ENCODE measurements at places on chromosomes 13 and 19. TPM values are rescaled to one million over a fixed set of nuclear protein-coding genes. Genes with fewer than 3 reads are reported as not detected.
A peak's percentile ranks its signal among the peaks of the same experiment; 100 is the strongest.

Gene CRLF1
- total RNA-seq, result not detected

Gene CEACAM16
- not detected for total RNA-seq

Gene FBN3
- total RNA-seq, result not detected

Gene NOVA2
- not detected for total RNA-seq

Gene ZNF440
- total RNA-seq, result 8.4 TPM

Gene ZNF229
- 1.2 TPM for total RNA-seq

Gene RETN
- total RNA-seq, result not detected

Gene ZNF221
- total RNA-seq, result 1.7 TPM

Gene EXOSC5
- 48.5 TPM for total RNA-seq

Gene C5AR2
- total RNA-seq, result 0.22 TPM

Gene CFD
- 1.5 TPM for total RNA-seq

Gene GATAD2A
- 176 TPM for total RNA-seq

Gene ZNF540
- 2.3 TPM for total RNA-seq

Gene SIGLEC5
- not detected for total RNA-seq

DNA sequence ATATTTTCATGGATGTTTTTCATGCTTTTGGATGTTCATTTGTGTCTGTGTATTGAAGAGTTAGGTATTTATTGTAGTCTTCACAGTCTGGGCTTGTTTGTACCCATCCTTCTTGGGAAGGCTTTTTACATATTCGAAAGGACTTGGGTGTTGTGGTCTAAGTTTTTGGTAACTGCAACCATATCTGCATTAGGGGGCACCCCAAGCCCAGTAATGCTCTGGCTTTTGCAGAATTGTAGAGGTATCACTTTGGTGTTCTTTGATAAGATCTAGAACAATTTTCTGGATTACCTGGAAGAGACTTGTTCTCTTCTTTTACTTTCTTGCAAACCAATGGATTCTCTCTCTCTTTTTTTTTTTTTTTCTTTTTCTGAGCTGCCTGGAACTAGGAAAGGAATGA, 581.3 kb downstream of the DACH1 start:
- DNase-seq, result no peak

- no peak for DNase-seq
Observed at GRCh38 chr13:113526466-113527220, 36.1 kb upstream of the DCUN1D2 start.

GRCh38 chr19:40560092-40560507, 16.6 kb upstream of the SHKBP1 start:
- no peak for DNase-seq

DNA sequence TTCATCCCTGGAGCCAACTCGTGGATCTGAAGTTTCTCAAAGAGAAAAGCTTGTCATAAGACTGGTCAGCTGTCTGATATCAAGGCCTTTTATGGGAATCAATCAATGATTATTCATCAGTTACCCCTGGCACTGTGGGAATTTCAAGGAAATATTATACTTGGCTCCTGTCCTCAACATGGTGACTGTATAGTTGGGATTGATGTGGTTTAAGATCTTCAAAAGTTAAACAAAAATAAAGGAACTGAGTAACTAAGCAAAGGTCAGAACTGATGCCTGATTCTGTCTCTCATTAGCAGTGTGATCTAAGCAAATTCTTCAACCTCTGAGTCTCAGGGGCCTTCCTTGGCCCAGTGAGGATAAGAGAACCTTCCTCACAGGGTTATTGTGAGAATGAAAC, 22.2 kb upstream of the SERPINE3 start:
- no peak for DNase-seq

DNA sequence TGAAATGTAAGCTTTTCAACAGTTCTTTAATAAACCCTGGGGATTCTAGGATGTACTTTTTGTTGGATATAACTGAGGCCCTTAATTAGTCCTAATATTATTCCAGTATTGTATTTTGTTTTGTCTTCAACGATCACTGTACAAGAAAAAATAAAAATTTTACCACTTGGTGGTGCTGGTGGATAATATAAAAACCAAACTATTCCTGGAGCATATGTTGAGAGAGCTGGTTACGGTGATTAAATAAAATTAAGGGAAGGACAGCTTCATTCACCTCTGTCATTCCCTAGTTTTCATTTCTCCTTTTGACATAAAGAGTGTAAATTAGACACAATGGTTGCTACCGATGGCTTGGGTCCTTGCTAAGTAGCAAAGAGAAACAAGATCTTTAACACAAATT, 598.6 kb upstream of the PCDH20 start:
- no peak for DNase-seq

GRCh38 chr13:48040896-48041295, 3.4 kb downstream of the NUDT15 start:
- DNase-seq, result no peak

DNA sequence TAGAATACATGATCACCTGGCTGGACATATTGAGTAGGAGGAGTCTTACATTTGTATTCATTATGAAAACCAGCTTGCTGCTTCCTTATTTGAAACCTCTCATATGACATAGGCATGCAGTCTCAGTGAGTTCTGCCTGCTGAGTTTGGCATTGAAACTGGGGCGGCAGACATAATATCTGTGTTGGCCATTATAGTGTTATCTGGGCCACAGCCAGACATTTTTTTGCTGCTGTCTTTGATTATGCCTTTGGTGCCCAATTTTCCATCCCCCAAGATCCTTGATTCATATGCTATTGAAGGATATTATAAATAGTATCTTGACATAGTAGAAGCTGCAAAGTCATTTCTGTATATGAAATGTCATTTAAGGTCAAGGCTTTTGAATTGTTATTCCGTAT, 15.8 kb downstream of the FREM2 start:
- DNase-seq, result no peak

DNA sequence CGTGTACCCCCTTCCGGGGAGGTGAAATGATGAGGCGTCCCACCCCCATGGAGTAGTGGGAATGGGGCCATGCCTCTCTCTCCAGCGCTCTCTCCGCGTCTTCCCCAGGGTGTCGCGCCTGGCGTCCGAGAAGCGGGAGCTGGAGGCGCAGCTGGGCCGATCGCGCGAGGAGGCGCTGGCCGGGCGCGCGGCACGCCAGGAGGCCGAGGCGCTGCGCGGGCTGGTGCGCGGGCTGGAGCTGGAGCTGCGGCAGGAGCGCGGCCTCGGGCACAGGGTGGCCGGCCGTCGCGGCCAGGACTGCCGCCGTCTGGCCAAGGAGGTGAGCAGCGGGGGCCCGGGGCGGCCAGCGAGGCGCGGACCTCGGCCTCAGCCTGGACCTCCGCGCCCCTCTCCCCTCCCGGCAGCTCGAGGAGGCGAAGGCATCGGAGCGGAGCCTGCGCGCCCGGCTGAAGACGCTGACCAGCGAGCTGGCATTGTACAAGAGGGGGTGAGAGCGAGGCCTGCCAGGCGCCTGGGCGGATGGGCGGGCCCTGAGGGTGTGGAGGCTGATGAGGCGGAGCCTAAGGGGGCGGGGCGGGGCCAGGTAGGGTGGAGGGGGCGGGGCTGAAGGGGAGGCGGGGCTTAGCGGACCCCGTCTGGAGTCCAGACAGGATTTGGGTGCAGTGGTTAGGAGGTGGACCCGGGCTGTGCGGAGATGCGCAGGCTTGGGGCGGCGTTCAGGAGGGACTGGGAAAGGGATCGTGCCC, 7.7 kb downstream of the PGLYRP1 start:
- peak; percentile 35 for DNase-seq

DNA sequence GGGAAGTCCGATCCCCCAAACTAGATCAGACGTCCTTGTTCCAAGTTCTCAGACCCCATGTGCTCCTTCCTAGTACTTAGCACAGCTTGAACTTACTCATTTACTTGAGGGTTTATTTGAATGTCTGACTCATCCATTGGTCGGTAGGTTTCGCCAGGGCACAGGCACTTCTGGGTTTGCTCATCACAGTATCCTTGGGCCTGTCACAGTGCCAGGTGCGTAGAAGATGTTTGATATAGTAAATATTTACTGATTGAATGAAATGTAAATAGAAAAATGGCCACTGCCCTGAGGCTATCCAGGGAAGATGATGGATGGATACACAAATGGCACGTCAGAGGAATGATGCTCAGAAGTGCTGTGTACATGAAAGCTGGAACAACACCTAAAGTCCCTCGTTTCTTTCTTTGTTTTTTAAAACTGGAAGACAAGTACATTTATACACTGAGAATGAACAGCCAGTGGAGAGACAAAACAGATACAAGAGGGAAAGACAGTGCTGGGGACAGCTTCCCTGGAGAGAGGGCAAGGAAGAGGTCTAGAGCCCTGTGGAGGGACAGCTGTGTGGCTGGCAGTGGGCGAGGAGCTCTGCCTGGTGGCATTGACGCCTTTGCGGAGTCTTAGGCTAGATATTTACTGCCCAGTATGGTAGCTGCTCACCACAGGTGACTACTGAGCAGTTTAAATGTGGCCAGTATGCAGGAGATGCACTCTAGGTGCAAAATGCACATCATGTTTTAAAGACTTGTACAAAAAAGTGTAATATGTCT, 31.2 kb upstream of the KL start:
- DNase-seq, result no peak

GRCh38 chr19:41776700-41777099, 19.7 kb upstream of the CEACAM3 start:
- DNase-seq, result no peak

- no peak for DNase-seq
Observed at GRCh38 chr13:78305171-78305570, 298.2 kb downstream of the POU4F1 start.

GRCh38 chr13:45823583-45823982, 28.0 kb downstream of the SIAH3 start:
- no peak for DNase-seq

GRCh38 chr19:15570420-15570819, 44.6 kb upstream of the CYP4F8 start:
- no peak for DNase-seq

DNA sequence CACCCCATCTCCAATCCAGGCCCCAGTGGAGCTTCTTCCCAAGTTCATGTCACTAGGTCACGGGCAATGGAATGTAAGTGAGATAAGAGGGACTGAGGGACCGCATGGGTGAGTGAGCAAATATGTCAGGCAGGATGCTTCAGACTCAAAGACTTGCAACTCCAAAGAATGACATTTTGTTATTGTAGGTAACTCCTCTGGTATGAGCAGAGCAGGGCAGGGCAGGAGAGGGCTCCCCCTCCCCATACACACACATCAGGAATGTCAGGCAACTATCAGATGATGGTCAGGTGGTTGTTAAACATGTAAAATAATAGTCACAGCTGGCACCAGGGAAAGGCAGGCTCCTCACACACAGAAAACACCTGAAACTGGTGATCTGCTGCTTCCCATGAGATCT, 10.6 kb downstream of the ERVV-2 start:
- no peak for DNase-seq

DNA sequence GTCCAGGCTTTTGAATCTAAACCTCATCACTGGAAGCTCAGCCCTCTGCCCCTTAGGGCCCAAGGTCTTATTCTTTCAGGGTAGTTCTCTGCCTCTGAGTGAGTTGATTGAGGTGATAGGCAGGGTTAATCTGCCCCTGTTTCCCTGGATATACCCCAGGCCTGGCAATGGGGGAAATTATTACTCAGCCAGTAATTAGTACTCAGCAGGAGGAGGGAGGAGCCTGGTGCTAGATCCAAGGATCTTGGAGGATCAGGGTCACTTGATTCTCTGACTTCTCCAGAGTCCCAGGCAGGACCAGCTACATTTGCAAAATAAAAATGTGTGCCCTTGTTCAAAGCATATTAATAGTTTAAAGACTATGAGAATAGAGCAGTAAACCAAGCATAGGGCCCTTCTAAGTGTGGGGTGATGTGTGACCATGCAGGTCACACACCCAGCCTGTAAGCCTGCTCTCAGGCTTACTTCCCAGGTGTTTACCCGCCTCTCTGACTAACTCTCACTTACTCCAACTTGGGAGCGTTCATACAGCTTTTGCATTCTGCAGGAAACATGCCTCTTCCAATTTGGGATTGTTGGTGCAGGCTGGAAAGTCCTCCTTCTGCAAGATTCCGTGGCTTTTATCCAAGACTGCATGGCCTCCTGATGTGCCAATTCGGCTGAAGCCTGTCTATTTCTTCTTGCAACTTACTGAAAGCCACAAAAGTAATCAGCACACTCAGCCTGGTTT, 7.9 kb upstream of the STK24 start:
- DNase-seq, result no peak

DNA sequence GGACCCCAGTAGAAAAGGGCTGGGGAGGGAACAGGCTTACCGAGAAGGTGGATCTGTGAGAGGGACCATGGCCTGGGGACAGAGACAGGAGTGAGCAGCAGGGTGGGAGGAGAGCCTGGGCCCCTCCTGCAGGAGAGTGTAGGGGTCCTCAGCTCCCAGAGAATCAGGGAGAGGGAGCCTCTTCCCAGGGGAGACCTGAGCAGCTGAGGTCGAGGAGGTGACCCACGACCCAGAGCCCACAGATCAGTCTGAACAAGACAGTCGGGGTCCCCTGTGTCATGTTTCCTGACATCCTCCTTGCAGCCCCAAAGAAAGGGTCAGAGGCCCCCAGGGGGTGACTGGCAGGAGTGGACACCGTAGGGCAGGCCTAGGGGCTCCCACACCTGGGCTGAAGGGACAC, 6.7 kb downstream of the CEACAM4 start:
- no peak for DNase-seq

DNA sequence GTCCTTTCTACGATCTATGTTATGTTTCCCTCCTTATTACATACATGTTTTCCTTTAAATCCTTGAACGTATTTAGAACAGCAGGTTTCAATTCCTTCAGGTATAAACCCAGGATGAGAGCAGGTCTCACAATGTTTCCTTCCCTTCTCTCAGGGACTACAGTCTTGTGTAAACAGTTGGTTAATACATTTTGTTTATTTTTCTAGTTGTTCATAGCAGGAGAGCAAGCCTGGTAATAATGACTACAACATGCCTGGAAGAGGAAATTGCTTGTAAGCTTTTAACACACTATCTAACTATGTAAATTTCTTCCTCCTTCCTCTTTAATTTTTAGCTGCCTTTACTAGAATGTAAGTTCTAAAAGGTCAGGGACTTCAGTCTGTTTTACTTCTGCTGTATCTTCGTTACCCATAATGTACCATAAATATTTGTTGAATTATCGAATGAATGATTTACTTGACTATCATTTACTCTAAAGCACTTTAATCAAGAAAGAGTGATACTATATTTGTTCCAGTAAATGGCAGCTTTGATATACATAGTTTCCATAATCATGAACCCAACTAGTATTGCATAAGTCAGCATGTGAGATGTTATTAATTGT, 28.9 kb upstream of the TNFRSF19 start:
- DNase-seq, result no peak

DNA sequence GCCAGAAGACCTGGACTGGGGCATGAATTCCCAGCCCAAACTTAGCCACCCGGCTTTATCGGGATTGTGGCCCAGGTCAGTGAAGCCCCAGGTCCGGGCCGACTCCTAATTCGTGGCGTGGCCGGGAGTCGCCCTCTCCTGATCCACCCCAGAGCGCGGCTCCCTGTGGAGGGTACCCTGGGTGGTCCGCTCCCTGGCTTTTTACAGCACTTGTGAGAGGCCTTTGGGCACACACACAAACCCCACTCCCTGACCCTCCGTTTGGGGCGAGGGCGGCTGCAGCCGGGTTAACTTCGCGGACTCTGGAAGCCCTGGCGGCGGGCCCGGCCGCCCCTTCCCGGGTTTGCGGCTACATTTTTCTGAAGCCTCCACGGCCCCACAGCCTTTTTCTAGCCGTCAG, 56.4 kb downstream of the ZNF568 start:
- DNase-seq, result no peak

All from CD8-positive, alpha-beta memory T cell (primary cell).